ENCODE measurements at places on chromosomes 5 and 9. TPM values are rescaled to one million over a fixed set of nuclear protein-coding genes. Genes with fewer than 3 reads are reported as not detected.

- DNase-seq, result peak; percentile 65
Observed at GRCh38 chr5:103224118-103224893, 34.3 kb upstream of the MACIR start.

DNA sequence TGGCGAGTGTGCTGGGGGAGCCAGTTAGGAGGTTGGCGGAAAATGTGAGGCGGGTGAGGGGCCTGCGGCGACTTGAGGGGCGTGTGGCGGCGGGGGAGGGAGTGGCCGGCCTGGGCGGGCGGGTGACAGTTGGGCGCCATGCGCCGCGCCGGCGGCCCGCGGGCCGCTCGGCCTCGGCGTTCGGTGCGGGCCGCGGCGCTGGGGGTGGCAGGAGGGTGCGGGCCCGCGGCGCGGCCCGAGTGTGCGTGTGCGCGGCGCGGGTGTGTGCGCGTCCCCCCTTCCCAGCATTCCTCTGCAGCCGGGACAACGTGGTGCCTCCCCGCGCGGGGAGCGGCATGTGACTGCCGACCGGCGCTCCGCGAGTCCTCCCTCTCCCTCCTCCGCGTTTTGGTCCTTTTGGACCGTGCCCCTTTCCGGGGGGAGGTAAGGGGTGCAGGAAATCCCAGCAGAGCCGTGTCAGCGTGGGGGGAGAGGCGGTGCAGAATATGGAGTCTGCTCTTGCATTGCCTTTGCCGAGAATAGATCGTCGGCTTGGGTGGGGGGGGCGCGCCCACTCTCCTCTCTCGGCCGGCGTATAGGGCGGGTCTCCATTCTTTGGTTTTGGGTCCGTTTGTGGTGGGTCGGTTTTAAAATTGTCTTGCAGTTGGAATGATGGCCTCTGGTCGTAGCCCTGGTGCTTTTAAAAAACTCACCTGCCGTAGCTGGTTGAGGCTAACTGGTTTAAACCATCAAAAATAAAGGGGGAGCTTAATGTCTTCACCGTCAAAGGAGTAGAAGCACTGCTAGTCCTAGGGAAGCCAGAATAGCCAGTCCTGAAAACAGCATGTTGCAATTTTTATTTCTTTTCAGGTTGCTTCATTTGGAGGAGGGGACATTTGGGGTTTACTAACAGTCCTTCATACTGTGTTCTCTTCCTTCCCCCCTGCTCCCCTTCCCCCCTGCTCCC lies 2.0 kb downstream of the LARP1 start:
- peak; percentile 38 for DNase-seq

DNA sequence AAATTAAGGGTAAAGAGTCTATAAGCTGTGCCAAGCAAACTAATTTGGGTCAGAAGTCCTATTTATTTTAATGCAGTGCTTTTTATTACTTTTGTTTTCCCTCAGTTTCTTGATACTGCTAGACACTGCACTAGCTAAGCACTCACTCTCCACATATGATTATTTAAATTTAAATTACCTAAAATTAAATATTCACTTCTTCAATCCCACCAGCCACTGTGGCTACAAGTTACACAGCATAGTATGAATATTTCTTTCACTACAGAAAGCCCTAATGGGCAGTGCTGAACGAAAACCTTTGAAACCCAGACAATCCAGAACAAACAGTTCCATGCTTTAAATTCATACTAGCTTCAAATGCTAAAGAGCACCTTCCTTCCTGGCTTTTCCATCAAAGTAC lies 23.6 kb downstream of the ABHD17B start:
- DNase-seq, result no peak

DNA sequence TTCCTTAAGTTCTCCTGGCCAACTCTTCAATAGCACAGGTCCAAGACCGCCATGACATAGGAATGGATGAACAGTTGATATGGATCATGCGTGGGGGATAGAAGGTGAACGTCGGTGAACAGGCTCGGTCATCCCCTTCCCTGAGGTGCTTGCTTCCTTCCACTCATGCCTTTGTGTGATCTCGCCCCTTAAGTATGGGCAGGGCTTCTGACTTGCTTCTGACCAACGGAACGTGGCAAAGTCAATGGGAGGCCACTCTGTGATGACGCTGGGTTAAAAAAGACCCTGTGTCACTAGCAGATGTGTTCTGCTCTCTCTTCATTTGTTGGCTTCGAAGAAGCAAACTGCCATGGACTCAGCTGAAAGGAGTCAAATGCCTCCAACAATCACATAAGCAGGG lies 240.5 kb upstream of the TUT7 start:
- DNase-seq, result peak; percentile 11

DNA sequence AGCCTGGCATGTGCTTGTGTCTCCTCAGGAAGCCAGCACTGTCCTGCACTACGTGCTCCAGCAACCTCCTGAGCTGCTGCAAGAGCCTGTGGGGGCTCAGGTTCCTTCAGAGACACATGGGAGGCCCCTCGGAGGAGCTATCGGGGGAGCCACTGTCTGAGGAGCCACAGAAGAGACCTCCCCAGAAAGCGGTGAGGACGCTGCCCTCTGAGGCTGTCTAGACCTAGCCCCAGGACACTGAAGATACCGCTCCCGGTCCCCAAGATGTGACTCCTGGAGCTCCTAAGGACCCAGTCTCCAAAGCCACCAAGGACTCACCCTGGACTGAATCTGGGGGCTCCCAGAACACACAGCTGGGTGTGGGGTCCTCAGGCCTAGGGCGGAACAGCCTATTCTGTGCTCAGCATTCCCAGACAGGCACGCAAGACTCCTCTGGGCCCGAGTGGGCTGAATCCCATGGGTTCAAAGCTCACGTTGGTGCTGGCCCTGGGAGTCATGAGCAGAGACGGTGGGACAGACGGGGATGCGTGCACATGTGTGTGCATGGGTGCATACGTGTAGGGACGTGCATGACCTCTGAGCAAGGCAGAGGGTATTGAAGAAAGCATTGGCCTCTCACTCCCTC lies 50.0 kb downstream of the HRH2 start:
- no peak for DNase-seq

GRCh38 chr5:86679529-86679928 lies 61.8 kb downstream of the COX7C start:
- DNase-seq, result peak; percentile 36

DNA sequence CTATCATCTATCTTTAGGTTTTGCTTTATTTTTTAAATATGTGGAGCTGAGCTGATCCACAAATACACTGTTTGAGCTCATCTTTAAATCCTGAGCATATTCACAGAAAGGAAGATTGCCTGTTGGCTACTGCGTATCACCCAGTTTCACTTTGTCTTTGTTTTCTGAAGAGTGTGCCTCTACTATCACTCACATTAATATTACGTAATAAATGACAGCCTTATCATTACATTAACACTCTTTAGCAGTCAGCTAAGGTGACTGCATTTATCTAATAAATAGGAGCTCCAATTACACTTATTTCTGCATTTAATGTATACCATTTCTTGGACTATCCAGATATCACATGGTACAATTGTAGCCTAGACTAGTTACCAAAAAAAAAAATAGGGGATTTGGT lies 511.7 kb downstream of the NR2F1-AS1 start:
- DNase-seq, result no peak

GRCh38 chr9:8685825-8686224 lies 886.2 kb upstream of the DMAC1 start:
- DNase-seq, result no peak

DNA sequence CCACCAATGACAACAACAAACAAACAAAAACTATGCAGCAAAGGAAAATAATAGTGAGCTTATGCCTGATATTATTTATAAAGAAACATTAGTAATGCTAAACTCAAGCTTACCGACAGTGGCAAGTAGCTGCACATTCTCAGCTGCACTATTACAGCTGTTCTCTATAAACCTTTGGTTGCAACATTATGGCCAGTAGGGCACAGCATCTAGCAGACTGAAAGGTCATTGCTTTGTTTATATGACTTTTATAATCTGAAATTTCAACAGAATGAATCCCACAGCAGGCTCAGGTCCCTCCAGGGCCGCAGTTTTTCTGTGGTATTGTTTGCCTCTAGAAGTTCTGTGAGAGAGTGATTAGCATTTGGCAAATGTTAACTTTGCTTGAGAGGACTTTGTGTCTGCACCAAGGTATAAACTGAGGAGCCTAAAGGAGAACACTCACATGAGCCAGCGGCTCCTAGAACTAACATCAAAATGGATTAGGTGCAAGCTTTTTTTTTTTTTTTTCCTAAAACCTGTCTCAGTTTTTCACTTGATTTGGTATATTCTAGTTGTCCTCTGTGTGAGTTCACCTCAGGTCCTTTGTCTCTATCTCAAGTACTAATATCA lies 58.3 kb downstream of the IZUMO3 start:
- DNase-seq, result peak; percentile 1

- DNase-seq, result peak; percentile 41
Observed at GRCh38 chr5:149646564-149646963, 65.3 kb downstream of the ARHGEF37 start.

DNA sequence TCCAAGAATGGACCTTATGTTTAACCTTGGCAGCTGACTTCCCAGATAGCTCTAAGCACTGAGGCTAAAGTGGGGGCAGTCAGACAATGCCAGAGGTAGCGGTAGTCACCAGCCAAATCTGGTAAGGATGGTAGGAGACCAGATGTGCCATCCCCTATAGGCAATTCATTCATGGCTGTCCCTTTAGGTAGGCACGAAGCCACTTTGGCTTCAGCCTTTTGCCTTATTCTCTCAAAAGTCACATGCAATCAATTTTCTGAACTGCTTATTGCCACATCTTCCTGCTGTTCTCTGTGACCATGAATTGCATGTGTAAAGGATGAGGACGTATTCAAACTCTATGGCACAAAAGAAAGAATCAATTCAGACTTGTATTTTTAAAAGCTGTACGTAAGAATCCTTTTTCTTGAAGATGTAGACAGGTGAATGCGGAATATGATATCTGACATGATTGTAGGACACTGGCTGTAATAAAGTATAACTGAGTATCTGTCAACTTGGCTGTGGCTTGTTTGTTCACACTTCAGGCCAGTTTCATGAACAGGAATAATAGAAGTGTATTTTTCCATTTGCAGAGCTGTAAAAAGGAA lies 611.7 kb downstream of the NR2F1-AS1 start:
- no peak for DNase-seq

GRCh38 chr9:81717747-81718077 lies 28.4 kb upstream of the TLE1 start:
- DNase-seq, result no peak

DNA sequence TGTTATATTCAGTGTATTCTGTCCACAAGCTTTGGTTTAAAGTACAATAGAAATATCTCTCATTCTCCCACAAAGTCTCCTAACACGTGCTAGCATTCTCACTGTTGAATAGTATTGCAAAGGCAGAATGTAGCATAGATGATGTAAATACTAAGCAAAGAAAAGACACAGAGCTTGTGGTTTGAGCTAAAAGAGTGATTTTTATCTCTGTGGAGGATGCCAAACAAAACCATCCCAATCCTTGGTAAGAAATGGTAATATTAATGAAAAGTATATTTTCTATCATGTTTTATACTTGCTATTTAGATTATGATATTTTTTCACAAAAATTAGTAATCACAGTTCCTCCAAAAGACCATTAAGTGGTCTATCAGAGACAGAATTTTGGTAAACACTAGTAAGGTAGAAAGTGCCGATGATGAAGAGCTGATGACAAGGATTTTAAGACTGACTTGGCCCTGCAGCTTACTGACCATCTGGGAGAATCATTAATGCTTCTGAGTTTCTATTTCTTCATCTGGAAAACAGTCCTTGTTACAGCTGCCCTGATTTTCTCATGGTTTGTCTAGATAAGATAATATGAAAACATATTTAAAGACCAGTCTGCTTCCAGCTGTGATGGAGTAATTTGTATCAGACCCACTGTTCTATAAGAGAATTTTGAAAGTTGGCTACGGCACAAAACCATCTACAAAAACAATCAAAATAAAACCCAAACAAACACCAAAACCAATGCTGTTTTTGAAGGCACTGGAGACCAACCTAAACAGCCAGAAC lies 510.2 kb downstream of the SPATA31D1 start:
- no peak for DNase-seq

- no peak for DNase-seq
Observed at GRCh38 chr5:159310511-159310910, 19.8 kb downstream of the IL12B start.

GRCh38 chr5:82205005-82205404 lies 73.1 kb downstream of the RPS23 start:
- DNase-seq, result peak; percentile 6

GRCh38 chr9:35691334-35691650 lies 1.6 kb upstream of the TPM2 start:
- DNase-seq, result no peak

GRCh38 chr5:38692346-38692745 lies 135.9 kb upstream of the LIFR start:
- no peak for DNase-seq

GRCh38 chr9:6488395-6488794 lies 75.4 kb downstream of the UHRF2 start:
- no peak for DNase-seq

DNA sequence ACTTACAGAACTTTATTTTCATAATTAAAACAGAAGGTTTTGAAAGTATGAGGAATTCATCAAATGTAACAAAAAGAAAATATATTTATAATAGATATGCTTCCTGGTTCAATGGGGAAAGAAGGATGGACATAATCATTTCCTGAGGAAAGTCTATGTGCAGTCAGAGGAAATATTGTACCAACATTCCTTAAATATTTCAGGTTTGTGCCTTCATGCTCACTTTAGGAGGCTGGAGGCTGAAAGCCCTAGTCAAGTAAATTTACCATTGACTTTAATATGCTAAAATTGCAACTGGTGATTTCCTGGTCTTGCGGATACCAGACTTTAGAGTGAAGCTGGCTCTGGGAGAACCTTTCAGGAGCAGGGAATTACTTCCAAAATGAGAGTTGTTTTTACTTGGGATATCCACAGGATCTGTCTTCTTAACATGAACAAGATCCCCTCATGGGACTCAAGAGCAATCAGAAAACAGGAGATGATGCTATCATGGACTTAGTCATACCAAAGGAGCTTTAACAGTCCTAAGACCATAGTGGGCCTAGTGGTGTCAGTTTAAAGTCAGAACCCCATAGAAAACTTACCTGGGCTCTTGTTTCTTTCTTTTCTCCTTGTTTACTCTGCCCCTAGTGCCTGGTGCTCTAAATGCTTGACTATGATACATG lies 762.8 kb upstream of the GRAMD2B start:
- DNase-seq, result peak; percentile 31

GRCh38 chr5:115377468-115378217 lies 81.2 kb upstream of the CCDC112 start:
- peak; percentile 87 for DNase-seq

DNA sequence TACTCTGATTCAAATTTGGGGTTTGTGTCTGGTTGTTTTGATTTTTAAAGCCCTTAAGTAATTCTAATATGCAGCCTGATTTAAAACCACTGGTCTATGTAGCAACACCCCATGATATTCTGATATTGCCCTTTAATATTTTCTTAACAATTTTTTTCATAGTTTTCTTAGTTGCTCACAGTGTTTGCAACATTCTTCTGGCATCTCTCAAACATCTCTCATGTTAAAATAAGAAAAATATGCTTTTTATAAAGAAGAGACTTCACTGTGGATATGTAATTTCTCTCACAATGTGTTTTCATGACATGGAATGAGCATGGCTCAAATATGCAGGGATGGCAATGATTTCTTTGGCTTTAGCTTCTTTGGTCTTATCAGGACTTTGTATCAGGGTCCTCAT lies 183.7 kb downstream of the TAF11L14 start:
- no peak for DNase-seq

GRCh38 chr5:176725521-176726280 lies 78.4 kb downstream of the TSPAN17 start:
- DNase-seq, result no peak

Gene CMYA5
- total RNA-seq, result 0.05 TPM

Gene EPB41L4A
- not detected for total RNA-seq

Gene GNA14
- total RNA-seq, result 0.42 TPM

Gene MXD3
- total RNA-seq, result 36.1 TPM

Gene NACC2
- total RNA-seq, result 9.8 TPM

Gene DHX29
- 26.1 TPM for total RNA-seq

Gene ICE1
- total RNA-seq, result 13.1 TPM

Gene PTGER4
- total RNA-seq, result 4.7 TPM

Gene SLC4A9
- total RNA-seq, result not detected

Gene SLC22A4
- 6.3 TPM for total RNA-seq

Gene OR13C5
- total RNA-seq, result not detected

Data from M059J (cell line).